Cardiac muscle cell (in vitro differentiated cells and primary cell): ENCODE measurements at places on chromosomes 3 and 15. TPM values are rescaled to one million over a fixed set of nuclear protein-coding genes. Genes with fewer than 3 reads are reported as not detected.

The SSUH2 gene
- 0.33 and 0.53 TPM in 2 replicates for total RNA-seq

The ZPLD1 gene
- total RNA-seq: 0.18 and 0.60 TPM in 2 replicates

The PRSS50 gene
- 3.2 and 4.1 TPM in 2 replicates for total RNA-seq

The HGD gene
- total RNA-seq: 0.39 TPM in 1 of 2 replicates, not detected in the other

The CASR gene
- total RNA-seq: 0.04 and 0.06 TPM in 2 replicates

The TIMP4 gene
- total RNA-seq: 0.11 TPM in 1 of 2 replicates, not detected in the other

The ACAP2 gene
- 26.5 and 44.4 TPM in 2 replicates for total RNA-seq

The CADPS gene
- 57.8 and 63.8 TPM in 2 replicates for total RNA-seq

The SNX33 gene
- total RNA-seq: 14.0 and 17.1 TPM in 2 replicates

The CEP97 gene
- total RNA-seq: 11.8 and 20.4 TPM in 2 replicates

The CHDH gene
- 11.5 and 36.1 TPM in 2 replicates for total RNA-seq

The GRM7 gene
- total RNA-seq: 1.1 and 1.7 TPM in 2 replicates

The FRMD5 gene
- 55.8 and 59.7 TPM in 2 replicates for total RNA-seq

The GRK7 gene
- total RNA-seq: not detected in 2 replicates

The LYZL4 gene
- total RNA-seq: 4.3 and 5.4 TPM in 2 replicates

The P2RY1 gene
- 4.6 and 4.8 TPM in 2 replicates for total RNA-seq

The DBR1 gene
- 9.3 and 11.1 TPM in 2 replicates for total RNA-seq

The PLCH1 gene
- total RNA-seq: 6.2 and 7.8 TPM in 2 replicates
